ENCODE measurements at places on chromosomes 4 and X.

- no peak for DNase-seq
Observed at GRCh38 chr4:2306773-2307410, 45.0 kb upstream of the MXD4 start.

GRCh38 chrX:37424000-37424429, 74.9 kb downstream of the PRRG1 start:
- no peak for DNase-seq

- DNase-seq: no peak
Observed at GRCh38 chr4:6386091-6386490, 86.3 kb downstream of the PPP2R2C start.

GRCh38 chr4:2962614-2963174, 512 bp downstream of the NOP14 start:
- DNase-seq: no peak

DNA sequence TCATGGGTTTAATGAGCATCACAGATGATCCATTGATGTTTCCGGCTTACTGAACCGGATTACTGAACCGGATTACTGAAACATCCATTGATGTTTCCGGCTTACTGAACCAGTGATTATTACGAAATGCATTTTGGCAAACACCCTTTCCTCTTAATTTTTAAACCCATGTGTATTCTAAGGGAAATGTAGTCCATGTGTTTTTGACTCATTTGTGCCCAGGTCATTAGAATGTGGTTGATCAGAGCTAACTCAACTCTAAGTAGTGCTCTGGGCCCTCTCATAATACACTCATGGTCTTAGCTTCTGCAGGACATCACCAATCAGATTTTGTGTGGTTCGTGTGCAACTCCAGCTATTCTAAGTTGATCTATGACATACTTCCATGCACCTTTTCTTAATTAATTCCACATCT, 141.6 kb downstream of the SPATA18 start:
- no peak for DNase-seq

DNA sequence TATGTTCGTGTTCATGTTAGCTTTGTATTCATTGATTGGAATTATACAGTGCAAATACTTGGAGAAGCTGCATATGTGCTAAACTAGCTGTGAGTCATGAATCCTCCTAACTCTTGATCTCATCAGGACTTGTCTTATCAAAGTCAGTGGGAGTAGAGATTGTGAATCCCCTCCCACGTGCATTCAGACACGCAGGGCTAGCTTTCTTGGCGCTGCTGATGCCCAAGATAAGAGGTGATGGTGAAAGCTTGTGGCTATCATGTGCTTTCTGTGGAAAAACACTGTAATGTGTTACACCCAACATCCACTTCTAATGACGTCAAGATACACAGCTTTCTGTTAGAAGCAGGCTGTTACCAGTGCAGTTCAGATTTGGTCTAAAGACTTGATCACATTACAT, 348.7 kb upstream of the HAND2 start:
- no peak for DNase-seq

DNA sequence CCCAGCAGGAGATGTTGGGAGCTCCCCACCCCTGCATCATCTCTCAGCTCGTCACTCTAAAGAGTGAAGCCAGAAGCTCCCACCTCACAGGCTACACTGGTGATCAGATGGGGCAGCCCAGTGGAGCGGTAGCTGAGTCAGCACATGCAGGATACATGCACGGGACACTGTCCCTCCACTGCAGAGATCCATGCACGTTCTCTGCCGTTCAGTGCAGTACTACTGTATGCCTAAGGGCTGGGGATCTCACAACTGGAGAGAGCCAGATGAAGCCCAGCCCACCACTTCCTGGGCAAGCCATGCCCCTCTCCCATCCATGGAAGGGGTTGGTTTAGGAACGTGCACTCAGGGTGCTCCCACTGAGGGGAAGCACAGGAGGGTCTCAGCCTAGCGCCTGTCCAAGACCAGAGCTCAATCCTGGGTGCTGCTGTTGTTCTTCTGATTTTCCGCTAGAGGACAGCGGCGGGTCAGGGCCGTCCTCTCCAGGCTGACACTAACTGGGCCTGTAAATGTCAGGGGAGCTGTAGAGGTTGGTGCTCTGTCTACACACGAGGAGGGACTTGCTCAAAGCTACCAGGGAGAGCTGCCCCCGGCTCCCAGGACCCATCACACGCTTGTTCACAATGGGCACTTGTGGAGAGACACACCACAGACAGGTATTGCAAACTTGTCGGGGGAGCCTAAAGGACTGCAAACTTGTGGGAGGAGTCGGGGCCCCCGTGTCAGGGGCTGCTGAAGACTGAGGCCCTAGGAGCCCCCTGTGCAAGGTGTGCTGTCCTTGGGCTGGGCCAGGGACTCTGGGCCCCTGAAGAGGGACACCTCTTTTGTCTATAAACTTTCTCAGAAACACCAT, 18.2 kb upstream of the ABLIM2 start:
- DNase-seq: peak; percentile 44

- peak; percentile 98 for DNase-seq
Observed at GRCh38 chr4:1746265-1746691, 25.0 kb downstream of the TACC3 start.

- DNase-seq: no peak
Observed at GRCh38 chr4:184616633-184617551, 32.4 kb downstream of the CASP3 start.

DNA sequence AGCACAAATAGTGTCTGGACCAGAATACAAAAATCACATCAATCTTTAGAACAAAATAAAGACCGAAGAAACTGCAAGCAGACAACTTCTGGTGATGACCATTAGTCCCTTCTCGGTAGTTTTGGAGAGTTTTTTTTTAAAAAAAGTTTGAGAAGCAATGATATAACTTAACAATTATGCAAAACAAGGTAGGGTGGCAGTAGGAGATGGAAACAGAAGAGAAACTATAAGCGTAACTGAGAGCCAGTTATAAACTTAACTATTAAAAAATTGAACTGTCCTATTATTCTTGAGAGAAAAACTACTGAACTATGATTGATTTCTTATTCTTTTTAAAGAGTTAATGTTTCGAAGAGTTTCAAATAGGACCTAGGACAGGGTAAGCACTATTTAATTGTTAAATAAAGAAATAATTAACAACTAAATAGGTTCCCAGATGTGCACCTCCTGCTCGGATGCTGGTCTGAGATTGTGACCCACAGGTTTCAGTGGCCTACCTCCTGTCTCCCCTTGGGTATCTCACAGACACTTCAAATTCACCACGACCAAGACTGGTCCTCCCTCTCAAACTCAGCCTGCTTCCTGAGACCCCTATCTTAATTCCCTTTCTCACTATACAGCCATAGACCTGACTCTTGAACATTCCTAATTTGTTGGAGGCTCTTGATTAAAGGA, 81.3 kb downstream of the LEF1 start:
- DNase-seq: no peak

DNA sequence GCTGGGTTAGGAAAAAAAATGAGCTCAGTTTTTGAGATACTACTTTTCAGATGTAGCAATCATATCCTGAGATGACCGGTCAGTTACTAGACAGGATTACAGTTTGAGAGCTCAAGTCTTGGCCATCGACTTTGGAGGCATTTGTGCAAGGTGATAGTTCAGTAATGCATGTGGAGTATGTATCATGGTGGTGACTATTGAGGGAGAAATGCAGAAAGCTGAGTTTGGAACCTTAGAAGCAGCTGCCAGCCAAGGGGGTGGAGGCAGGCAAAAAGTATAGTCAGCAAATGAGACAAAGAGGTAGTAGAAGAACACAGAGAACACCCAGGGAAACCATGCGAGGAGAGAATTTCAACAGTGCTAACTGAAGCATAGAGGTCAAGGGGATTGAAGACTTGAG, 48.7 kb upstream of the SLC4A4 start:
- DNase-seq: no peak

DNA sequence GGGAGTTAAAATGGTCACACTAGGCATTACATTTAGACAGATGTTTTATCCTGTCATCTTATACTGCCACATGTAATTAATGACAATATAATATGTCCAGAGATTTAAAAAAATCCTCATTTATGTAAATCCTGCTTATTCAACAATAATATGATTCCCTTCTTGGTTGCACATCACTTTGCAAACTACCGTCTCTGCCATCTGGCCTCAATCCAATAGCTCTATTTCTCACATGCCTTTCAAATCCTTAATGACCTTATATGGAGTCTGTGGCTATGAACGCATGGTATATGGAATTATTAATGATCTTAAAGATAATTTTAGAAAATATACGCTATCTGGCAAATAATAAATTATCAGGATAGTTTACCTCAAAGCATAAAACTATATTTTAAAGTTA, 144.5 kb downstream of the NPNT start:
- DNase-seq: no peak

DNA sequence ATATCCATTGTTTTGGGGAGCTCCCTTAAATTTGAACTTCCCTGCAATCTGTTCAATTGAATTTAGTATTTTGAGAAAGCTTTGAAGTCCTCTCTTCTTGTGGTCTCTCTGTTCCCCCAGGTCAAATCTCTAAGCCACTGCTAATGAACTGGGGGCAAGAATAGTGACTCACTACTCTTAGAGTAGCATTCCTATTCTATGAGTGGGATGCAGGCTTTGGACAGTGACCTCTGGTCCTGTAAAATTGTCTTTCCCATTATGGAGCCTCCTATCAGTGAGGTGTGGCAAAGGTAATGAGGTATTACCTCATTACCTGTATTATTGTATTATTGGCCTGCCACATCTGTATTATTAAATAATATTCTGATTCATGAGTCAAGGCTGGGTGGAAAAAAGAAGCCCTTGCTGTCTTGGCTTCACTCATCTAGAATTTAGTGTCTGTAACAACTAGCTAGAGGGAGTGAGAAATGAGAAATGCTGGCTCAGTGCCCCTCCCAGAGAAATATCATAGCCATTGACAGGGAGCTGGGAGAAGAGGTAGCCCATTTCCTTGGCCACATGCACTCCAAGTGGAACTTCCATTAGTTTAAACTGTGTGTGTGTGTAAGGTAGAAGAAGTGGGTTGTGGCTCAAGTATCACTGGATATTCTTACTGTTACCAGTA, 393.9 kb upstream of the CTSO start:
- no peak for DNase-seq

GRCh38 chr4:26034849-26035248, 120.8 kb downstream of the SMIM20 start:
- no peak for DNase-seq

GRCh38 chrX:109270580-109271484, 211.1 kb downstream of the GUCY2F start:
- DNase-seq: no peak

DNA sequence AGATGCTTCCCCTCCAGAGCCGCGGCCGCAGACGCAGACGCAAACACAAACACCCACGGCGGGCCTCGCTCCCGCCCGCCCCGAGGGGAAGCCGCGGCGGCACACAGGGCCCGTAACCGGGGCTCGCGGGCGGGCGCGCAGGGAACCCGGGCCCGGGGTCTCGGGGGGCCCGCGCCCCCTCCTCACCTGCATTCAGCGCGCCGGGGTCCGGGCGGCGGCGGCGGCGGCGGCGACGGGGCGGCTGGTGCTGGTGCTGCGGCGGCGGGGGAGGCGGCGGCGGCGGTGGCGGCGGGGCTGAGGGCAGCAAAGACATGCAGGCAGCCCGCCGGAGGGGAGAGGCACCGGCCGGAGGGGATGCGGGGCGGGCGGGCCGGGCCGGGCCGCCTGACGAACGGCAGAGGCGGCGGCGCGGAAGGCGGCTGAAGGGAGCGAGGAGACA, 255 bp upstream of the CNOT6L start:
- DNase-seq: peak; percentile 24

DNA sequence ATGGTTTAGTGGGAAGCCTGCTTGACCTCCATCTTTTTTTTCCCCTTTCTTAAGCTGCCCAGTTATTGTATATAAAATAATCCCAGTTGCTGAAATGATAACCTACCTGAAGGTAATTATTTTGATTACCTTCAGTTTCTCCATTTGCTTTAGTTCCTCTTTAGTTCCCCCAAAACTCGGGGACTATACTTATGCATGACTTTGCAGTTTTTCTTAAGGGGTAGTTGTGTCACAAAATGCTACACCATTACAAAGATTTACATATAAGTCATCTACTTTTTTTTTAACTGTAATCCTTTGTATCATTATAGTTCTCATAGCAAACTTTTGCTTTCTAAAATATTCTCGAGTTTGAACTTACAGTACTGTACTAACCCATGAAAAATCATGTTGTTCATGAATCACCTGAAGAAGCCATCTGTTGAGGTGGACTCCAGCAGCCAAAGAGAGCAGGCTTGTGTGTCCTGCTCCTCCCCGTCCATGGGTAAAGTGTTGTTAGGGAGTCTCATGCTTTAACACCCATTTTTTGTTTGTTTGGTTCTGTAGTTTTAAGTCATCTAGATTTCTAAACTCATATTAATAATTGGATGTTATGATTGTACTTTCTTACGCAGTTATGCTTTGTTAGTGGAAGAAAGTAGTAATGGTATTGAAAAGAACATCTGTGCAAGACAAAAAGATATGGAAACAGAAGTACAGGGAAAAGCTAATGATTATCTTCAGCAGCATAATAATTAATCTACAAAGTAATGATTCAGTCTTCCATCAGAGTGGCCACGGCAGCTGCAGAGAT, 34.6 kb downstream of the HADH start:
- DNase-seq: no peak

DNA sequence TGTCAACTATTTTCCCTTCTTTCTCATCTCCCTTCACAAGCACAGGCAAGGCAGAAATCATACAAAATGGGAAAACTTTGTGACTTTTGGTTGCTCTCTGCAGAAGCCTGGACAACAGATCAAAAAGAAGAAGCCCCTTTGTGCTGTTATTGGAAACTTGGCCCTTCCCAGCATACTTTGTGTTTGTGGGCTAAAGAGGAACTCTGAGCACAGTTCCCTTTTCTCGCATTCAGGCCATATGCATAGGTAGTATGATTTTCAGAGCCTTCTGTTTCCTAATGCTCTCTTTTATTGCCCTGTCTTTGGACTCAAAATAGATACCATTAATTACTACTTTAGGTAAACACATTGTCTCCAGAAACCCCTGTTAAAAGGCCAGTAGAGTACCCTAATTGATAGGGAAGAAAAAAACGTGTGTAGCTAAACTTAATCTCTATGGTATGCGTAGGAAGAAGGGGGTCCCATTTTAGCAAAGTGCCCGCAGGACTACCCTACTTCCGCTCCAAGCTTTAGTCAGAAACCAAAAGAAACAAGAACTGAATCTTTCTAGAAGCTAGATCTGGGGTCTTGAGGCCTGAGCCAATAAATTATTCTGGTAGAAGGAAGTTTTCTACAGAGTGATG, 26.6 kb downstream of the VSIG4 start:
- no peak for DNase-seq

GRCh38 chrX:71637848-71638247, 19.5 kb upstream of the CXCR3 start:
- DNase-seq: no peak

DNA sequence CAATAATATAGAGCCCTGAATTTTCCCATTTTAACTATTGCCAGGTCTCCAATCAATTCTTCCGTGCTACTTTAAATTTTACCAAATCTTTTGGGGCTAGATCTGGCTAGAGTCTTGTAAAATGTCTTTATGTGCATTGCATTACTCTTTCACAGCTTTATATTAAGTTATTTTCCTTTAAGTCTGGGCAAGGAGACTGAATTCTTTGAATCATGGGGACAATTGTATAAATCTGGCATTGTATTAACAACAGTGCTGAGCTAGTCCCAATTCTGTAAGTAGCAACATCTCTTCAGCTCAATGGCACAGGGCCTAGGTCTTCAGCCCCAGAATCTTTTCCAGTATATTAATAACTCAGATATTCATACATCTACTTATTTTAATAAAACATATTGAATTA, 1080.4 kb upstream of the INTU start:
- DNase-seq: no peak

Measured in progenitor cell of endocrine pancreas (in vitro differentiated cells).